ENCODE measurements at places on chromosomes 3 and 15.

- DNase-seq, result no peak
Observed at GRCh38 chr3:46564190-46565021, 1.7 kb downstream of the LRRC2 start.

DNA sequence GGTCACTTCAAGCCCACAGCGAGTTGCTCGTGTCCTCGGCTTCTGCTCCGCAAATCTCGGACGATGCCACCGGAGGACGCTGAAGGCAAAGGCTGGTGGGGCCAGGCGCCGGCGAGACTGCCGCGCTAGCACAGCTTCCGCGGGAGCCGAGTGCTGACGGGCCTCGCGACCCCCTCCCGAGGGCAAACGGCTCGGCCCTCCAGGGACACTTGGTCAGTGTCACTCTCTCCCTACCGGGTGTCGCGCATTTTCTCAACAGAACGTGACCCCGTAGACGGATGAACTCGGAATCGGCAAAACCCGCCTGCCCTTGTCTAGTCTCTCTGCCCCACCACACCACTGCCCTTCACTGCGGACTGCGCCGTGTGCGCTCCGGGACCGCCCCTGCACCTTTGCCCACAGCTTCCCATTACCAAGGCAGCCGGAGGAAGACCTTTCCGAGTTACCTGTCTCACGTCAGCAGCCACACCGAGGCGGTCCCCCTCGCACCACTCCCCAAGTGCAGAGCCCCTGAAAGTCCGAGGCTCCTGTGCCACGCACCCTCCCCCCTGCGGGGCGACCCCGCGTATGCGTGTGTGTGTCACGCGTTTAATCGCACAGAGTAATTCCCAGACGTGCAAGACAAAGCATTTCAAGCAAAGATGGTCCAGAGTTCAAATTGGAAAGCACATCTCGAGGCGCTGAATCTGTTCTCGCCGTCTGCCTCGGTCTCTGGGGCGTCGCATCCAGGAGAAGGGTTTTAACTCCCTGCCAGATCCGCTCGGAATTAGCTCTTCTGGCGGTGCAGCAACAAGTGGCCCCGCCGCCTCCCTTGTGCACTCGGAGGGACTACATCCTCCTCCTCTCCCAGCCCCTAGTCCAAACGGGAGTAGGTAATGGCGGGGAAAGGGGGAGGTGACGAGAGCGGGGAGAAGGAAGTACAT lies 245.0 kb upstream of the TOPAZ1 start:
- no peak for DNase-seq

DNA sequence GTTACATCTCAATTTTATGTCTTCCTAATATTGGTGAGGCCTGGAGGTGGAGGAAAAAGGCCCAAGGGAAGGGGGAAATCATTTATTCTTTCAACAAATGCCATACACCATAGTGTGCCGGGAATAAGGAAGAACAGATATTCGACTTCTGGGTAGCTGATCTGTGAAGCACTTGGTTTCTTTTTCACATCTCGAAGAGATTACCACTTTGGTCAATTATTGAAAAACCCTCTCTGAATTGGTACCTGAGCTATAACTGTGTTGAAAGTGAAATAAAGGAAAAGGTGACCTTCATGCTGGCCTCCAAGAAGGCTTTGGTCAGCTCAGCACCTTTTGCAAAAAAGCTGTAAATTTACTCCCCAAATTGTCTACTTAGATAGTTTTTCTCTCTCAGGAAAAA lies 14.2 kb upstream of the MB21D2 start:
- no peak for DNase-seq

- DNase-seq, result no peak
Observed at GRCh38 chr3:155494332-155494731, 200.8 kb upstream of the STRIT1 start.

DNA sequence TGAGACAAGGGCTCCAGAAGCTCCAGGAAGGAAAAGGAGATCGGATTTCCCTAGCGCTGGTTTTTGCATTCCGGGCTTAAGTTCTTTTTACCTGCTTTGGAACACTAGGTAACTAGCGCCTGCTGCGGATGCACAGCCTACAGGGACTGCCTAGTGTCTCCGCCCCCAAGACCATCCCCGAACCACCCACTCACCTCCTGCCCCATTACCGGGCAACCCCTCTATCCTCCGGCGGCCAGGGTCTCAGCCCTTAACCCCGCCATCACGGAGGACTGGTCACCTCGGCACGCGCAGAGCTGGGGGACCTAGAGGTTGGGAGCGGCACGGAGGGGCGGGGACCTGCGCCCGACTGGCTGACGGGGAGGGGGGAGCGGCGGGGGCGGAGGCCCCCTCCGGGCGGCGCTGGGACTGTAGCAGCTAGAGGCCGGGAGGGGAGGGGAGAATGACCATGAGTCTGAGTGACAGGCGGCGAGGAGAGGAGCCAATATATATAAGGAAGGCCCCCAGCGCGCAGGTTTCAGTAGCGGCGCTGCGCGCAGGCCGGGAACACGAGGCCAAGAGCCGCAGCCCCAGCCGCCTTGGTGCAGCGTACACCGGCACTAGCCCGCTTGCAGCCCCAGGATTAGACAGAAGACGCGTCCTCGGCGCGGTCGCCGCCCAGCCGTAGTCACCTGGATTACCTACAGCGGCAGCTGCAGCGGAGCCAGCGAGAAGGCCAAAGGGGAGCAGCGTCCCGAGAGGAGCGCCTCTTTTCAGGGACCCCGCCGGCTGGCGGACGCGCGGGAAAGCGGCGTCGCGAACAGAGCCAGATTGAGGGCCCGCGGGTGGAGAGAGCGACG lies at the start of gene DLL4:
TSS of gene DLL4 (plus strand) at position 520 of the 839 bp plus-strand sequence. CDS start 329 bp downstream, outside the sequence.
- no peak for DNase-seq

- no peak for DNase-seq
Observed at GRCh38 chr3:185758912-185759311, 65.9 kb downstream of the IGF2BP2 start.

DNA sequence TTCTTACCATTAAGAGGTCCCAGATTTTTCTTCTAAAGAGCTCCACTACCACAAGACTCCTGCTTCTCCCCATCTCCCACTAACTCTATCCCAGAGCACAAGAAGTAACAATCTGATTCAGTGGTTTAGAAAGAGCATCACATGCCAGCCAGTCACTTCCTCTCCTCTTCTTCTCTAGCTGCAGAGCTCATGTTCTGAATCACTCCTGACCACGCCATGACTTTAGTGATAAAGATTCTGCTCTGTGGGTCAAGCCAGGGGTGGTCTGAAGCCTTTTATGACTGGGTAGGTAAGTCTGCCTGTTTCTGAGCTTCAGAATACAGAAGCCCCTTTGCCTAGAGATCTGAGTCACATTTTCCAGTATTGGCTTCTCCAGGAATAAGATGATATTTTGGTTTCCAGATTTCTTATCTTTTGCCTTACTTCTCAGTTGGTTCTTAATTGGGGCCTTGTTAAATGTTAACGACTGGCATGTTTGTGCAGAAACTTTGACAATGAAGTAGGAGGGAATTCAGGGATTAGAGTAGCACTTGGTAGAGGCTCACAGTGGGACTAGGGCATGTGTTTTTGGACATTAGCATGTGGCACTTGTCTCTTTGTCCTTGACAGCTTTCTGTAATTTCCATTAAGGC lies 27.6 kb upstream of the ADAMTSL3 start:
- DNase-seq, result no peak

GRCh38 chr3:159786489-159787177 lies 202.0 kb upstream of the IL12A start:
- no peak for DNase-seq

- DNase-seq, result no peak
Observed at GRCh38 chr15:92914768-92915221, 14.7 kb downstream of the CHD2 start.

GRCh38 chr3:136189043-136189442 lies 7.1 kb downstream of the MSL2 start:
- no peak for DNase-seq

GRCh38 chr3:60754617-60755016 lies 496.6 kb downstream of the FHIT start:
- DNase-seq, result no peak

GRCh38 chr3:71160785-71161546 lies 422.6 kb downstream of the FOXP1 start:
- DNase-seq, result no peak

DNA sequence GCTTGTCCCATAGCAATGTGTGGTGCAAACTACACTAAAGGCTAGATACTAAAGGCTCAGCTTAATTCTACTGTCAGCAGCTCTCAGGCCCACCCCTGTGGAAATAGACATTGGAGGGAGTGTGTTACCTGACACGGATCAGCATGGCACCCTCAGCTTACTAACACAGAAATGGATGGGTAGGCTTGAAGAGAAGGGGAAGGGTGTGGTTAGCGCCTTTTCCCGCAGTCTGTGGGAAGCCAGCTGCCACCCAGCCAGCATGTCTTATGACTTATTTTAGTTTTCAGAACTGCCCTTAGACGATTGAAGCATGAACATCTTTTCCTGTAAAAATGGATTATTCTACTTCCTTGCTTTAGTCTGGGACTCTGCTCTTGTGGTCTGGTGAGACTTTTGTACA lies 25.8 kb upstream of the ADPGK start:
- DNase-seq, result no peak

GRCh38 chr15:50415752-50416404 lies 8.3 kb upstream of the USP8 start:
- no peak for DNase-seq

DNA sequence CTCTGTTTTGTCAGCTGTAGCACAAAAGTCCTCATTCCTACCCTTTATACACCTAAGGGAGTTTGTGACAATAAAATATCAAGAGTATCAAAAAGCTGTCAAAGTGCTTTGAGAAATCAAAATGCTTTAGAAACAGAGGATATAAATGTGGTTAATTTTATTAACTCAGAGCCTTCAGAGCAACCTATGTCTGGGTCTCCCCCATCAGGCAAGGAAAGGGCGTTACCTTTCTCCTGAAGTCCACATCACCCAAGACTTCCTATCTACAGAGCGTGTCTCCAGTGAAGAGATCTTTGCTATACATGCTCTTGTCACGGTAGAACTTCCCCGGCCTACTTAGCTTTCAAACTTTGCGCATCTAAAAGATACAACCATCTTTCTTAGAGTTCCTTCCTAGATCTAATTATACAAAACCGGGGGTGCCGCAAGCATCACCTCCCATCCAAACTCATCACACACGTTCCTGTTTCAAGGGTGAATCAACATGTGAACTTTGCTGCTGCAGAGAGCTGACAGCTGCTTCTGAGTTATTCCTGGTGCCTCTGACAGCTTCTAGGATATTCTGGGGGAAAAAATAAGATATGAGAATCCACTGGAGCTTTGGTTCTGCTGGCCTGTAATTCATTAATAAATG lies 93.0 kb downstream of the RARB start:
- no peak for DNase-seq

DNA sequence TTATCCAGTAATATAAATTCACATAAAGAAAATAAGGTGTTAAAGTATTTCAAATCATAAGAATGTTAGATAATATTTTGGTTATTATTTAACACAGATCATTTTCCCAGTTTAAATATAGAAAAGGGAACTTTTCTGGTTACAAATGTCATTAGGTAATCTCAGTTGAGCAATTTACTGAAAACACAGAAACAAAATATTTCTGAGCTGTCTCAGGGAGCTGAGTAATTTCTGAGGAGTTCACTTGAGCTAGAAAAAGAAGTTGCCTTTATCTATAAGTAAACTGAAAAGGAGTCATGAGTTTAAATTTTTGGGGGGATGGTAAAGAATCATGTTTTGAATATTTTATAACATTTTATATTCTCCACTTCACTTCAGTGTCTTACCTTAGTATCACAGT lies 855.4 kb upstream of the ARPP21 start:
- no peak for DNase-seq

- DNase-seq, result no peak
Observed at GRCh38 chr15:90610190-90610589, 80.5 kb downstream of the CRTC3 start.

GRCh38 chr15:91158415-91159394 lies 58.6 kb downstream of the SV2B start:
- DNase-seq, result no peak

GRCh38 chr15:42955518-42955917 lies 34.9 kb upstream of the TTBK2 start:
- no peak for DNase-seq

- no peak for DNase-seq
Observed at GRCh38 chr3:154304116-154304786, 20.0 kb downstream of the DHX36 start.

Data from amniotic stem cell (primary cell).